Common myeloid progenitor, CD34-positive (primary cell): ENCODE measurements at places on chromosomes 13 and 19.

GRCh38 chr13:20997301-20998161, 63.9 kb downstream of the LATS2 start:
- no peak for DNase-seq

DNA sequence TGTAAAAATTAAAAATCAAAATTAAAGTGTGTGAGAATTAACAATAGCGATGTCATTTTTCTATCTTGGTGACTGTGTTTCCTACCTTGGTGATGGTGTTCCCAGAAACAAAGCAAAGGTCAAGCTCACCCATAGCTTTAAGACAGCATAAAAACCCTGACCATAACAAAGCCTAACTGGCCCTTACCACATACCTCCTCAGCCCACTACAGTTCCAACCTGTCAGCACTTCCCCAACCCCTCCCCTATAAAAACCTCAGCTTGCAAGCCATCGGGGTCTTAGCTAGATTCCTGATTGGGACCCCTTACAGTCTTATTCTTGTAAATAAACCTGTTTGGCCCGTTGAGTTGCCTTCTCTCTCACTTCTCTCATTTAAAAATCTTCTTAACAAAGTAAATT, 484.4 kb upstream of the PCDH20 start:
- no peak for DNase-seq

- DNase-seq, result no peak
These were observed 9.4 kb downstream of the GARRE1 start for GRCh38 chr19:34263745-34264237.

DNA sequence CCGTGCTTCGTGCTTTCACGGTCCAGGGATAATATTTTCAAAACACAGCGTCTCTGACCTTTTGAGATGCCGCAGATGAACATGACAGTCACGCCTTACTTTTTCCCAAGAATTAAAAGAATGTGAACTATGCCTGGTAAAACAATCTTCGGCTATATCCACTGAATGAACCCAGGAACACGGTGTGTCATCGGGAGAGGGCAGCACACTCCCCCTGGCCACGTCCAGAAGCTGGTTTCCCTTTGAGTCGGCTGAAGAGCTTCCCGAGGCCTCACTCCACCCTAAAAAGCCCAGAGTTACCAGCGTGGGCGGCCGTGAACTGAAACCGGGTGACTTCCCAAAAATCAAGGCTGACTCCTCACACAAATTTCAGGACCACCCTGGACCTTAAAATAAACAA, 22.9 kb upstream of the SHISA2 start:
- no peak for DNase-seq

GRCh38 chr19:28636016-28636629, 576.8 kb downstream of the UQCRFS1 start:
- no peak for DNase-seq

DNA sequence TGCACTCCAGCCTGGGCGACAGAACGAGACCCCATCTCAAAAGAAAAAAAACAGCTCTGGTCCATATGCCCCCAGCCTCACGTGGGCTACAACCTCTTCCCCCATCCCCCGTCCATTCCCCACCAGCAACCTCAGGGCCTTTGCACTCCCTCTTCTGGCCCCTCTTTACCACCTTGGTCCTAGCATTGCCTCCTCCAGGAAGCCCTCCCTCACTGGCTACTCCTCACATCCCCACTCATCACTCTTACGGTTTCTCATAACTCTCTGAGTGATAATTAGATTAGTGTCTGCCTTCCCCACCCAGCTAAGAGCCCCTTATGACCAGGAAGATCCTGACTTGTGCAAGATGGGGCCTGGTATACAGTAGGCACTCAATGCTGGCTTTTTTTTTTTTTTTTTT, 30.8 kb downstream of the IL12RB1 start:
- no peak for DNase-seq

GRCh38 chr19:11465600-11465999, 15.2 kb downstream of the ELAVL3 start:
- DNase-seq, result no peak

- no peak for DNase-seq
These were observed 47.2 kb downstream of the TM9SF2 start for GRCh38 chr13:99548448-99548847.

GRCh38 chr19:57111329-57111644, 8.5 kb upstream of the USP29 start:
- no peak for DNase-seq

GRCh38 chr19:13633109-13633508, 126.8 kb upstream of the CACNA1A start:
- no peak for DNase-seq

GRCh38 chr13:98060282-98060681, 82.6 kb upstream of the FARP1 start:
- DNase-seq, result no peak

GRCh38 chr19:48301886-48302599, 23.3 kb upstream of the EMP3 start:
- no peak for DNase-seq

- peak; percentile 88 for DNase-seq
These were observed 51.1 kb upstream of the ZNRF4 start for GRCh38 chr19:5403968-5404640.

GRCh38 chr13:112957295-112957677, 11.7 kb upstream of the MCF2L start:
- no peak for DNase-seq

DNA sequence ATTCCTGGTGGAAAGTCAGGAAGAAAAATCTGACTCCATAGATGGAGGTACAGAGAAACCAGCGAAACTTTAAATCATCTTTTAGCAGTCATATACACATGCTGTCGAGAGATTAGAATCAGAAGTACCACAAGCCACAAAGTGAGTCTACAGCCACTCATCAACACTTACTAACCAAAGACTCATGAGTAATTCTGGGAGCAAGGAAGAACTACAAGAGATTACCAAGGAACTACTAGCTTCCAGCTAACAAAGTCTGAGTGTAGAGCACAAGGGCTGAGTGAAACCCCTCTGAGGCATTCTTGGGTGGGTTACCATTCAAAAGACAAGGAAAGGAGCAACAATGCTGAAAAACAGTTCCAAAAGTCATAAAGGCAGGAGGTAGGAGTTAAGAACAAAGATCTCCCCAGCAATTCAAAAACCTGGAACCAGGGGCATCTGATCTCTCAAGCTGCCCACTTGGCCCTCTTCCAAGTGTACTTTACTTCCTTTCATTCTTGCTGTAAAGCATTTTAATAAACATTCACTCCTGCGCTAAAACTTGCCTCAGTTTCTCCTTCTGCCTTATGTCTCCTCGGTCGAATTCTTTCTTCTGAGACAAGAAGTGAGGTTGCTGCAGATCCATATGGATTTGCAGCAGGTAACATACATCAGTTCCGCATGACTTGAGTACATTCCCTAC, 13.0 kb downstream of the RBM26 start:
- DNase-seq, result peak; percentile 69

DNA sequence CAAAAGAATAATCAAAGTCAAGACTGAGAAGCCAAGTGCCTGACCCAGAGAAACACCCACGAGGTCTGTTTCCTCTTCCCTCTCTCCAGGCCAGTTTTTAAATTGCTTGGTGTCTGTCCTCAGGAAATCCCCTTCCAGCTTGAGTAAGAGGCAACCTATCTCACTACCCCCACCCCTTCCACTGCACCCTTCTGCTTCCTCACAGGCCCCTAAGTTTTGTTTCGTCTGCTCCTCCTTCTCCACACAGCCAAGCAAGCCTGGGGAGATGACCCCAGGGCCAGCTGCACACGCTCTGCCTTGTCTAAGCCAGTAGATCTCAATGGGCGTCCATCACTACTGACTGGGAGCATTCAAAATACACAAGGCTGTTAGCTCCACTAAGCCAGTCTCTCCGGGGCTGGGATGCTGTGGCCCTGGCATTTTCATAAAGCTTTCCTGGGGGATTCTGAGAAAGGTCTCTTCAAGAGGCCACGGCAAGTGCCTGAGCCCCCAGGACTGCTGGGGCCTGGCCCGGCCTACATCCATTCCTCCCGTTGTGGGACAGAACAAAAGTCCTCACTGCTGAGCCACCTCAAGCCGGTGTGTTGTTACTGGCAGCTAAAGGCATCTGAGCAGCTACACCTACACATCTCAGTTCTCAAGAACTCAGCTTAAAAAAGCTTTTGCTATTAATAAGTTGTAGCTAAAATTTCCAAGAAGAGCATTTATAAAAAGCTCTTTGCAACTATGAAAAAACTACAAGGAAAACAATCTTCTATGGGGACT, 14.9 kb upstream of the IL4I1 start:
- DNase-seq, result peak; percentile 83

DNA sequence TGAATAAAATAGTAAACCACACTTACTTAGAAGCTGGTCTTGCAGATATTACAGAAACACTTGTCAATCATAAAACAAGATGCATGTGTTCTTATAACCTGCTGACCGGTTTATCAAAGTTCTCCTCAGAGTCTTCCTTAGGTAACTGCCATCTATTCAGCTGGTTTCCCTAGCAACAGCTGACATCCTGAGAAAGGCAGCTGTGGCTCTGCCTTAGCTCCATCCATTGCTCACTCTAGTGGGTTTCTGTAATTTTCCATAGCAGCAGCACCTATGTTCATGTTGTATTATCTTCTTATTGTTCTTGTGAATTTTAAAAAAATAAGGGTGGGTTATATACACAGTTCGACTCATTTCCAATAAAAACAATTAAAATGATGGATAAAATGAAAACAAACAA, 87.8 kb downstream of the RAP2A start:
- DNase-seq, result no peak

GRCh38 chr13:60696602-60697001, 299.6 kb downstream of the TDRD3 start:
- no peak for DNase-seq

DNA sequence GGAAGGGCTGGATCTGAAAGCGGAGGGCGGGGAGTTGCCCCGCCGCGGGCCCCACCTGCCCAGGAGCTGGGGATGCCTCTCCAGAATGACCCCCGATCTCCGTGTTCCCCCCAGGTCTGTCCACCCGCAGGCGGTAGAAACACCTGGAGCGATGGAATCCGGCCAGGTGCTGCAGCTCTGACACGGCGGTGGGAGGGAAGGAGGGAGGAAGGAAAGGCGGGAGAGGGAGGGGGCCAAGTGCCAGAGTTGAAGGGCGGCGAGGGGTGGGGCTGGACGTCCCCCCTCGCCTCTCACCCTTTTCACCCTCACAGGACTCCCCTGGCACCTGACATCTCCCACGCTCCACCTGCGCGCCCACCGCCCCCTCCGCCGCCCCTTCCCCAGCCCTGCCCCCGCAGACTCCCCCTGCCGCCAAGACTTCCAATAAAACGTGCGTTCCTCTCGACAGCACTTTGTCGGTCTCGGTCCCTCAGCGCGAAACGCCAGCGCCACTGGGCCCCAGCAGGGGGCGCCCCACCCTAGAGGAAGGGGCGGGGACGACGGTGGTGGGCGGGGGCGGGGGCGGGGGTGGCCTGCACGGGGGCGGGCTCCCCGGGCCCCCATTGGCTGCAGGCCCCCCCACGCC, 337 bp upstream of the FXYD7 start:
- peak; percentile 70 for DNase-seq

DNA sequence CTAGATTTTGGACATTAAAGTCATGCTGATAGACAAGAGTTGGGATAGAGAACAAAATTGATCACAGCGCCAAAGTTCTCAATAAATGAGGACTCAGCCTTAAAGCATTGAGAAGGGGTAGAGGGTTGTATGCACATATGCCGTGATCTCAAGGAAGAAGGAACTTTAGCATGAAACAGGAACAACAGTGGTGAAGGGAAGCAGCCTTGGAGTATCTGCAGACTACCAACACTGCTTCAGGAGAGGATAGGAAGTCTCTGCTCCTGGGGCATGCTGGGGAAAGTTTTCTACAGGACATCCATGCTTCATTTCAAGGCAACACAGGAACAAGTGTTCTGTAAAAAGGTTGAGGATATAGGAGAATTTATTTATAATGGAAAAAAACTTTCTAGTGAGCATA, 111.9 kb upstream of the MLNR start:
- DNase-seq, result no peak

GRCh38 chr13:25800523-25800922, 251.3 kb downstream of the SHISA2 start:
- DNase-seq, result no peak

- DNase-seq, result no peak
These were observed 12.0 kb downstream of the FPR2 start for GRCh38 chr19:51772977-51773376.

GRCh38 chr19:16205205-16206045, 7.7 kb downstream of the AP1M1 start:
- no peak for DNase-seq

DNA sequence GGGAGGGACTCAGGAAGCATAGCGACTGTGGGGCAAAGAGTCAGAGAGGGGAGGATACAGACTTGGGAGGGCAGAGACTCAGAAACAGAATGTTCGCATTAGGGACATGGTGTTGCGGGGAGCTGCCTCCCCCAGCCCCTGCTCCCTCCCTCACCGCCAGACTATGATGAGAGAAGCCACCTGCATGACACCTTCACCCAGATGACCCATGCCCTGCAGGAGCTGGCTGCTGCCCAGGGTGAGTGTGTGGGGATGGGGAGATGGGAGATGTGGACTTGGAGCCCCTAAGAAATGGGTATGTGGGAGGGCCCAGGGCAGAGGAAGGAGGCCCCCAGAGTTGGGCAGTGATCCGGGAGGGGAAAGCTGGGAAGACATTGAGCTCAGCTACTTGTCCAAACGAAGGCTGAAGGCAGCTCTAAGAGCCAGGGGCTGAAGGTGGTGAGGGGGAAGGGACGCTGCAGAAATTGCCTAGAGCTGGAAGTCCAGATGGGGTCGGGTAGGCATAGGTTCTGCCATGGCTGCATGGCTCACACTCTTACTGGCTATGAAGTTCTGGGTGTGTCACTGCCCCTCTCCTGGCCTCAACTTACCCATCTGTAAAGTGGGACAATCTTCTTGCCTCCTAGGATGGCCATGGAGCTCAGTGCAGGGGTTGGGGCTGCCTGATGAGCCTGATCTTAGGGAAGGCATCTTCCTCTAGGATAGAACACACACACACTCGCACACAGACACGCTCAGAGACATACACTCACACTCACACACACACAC, 1.4 kb downstream of the SPACA6 start:
- DNase-seq, result no peak

DNA sequence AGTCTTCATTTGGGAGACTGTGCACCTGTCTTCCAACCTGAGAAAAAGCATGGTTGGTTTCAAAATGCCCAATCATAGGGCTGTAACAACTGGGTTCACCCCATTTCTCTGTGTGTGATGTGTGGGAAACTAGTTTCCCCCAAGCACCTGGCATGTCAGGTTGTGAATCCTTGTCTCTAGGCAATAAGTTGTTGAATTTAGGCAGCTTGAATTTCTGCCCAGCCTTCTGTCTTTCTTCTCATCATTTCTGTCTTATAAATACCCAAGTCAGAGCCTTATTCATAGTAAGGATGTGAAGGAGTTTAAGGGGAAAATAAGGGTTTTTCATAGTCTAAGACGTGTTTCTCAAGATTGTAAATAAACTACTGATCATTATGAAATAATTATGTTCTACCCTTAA, 170.7 kb upstream of the RNF113B start:
- no peak for DNase-seq
